Bronchial epithelial cell (primary cell): ENCODE measurements at places on chromosomes 5 and 9.

- DNase-seq, result peak; percentile 35
Observed at GRCh38 chr5:119079318-119079921, 8.5 kb downstream of the DMXL1 start.

DNA sequence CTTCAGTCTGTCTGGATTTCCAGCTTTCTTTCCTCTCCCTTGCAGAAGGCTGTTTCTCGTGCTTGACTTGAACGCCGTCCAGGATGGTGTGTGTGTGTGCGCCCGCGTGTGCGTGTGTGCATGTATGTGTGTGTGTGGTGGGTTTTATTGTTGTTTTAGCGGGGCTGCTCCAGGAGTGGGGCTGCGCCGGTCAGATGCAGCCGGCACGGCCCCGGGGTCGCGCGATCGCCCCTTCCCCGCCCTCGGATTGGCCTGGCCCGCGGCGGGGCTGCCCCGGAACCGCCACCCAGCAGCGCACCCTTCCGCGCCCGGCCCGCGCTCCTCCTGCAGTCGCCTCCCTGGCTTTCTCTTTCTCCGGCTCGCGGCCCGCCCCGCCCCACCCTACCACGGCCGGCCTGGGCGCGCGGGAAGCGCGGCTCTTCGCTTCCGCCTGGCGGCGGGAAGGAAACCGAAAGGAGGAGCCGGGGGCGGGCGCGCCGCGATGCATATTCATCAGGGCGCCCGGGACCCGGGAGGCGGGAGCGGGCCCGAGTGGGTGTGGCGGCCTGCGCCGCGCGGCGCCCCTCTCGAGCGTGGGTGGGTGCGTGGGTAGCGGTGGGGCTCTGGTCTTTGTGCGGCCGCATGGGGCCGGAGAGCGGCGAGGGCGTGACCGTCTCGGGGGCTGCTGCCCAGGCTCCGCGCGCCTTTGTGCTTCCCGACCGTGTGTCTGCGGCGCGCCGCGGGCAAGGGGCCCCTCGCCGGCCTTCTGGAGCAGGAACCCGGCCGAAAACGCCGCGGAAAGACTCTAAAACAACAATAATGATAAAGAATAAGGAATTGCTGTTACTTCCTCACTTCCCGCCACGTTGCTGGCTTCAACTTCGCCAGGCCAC, 8.5 kb upstream of the NFIB start:
- peak; percentile 74 for DNase-seq

- DNase-seq, result no peak
Observed at GRCh38 chr9:20480249-20480648, 142.1 kb downstream of the MLLT3 start.

DNA sequence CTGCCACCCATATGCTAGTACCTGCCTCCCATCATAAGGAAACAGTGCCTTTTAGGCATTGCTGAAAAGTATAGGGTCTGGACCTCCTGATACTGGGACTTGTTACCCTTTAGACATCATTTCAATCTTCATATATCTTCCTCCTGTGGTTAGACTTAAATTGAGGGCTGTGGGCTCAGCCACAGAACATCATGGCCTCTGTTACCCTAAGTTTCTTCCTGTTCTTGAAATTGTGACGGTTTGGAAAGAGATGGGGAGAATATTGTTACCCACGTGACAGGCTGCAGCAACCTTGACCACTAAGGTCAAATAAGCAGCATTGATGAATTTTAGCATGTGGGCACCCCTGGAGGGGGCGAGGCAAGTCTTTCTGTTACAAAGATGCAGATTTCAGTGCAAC, 87.7 kb downstream of the PDE8B start:
- no peak for DNase-seq
